ENCODE measurements at places on chromosomes 4 and X. TPM values are rescaled to one million over a fixed set of nuclear protein-coding genes. Genes with fewer than 3 reads are reported as not detected.

GRCh38 chr4:67934628-67935027 lies 28.7 kb downstream of the TMPRSS11A start:
- DNase-seq, result peak; percentile 70

GRCh38 chr4:83207497-83208101 lies 77.0 kb downstream of the COQ2 start:
- DNase-seq, result no peak

- no peak for DNase-seq
Observed at GRCh38 chr4:183078634-183079033, 20.4 kb upstream of the WWC2 start.

DNA sequence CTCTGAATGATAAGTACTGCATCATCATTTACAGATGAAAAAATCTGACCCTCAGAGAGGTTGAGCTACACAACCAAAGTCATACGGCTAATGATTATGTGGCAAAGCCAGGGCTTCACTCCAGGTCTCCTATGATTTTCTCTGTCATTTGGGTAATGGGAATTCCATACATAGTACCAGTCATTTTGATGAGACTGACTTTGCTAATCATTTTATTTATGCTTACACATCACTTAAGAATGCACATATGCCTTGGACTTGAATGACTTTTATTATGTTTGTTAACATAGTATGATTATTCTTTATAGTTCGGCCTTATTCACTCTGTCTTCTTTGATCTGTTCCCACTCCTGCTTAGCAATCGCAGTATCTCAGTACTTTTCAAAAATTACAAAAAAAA lies 255.1 kb upstream of the GPRIN3 start:
- no peak for DNase-seq

- peak; percentile 85 for DNase-seq
Observed at GRCh38 chr4:6576512-6576911, 1.5 kb downstream of the MAN2B2 start.

Gene TCEAL6
- not detected for total RNA-seq

Gene ADRA2C
- 1.2 TPM for total RNA-seq

- peak; percentile 50 for DNase-seq
Observed at GRCh38 chr4:174157106-174157607, 126.3 kb downstream of the FBXO8 start.

DNA sequence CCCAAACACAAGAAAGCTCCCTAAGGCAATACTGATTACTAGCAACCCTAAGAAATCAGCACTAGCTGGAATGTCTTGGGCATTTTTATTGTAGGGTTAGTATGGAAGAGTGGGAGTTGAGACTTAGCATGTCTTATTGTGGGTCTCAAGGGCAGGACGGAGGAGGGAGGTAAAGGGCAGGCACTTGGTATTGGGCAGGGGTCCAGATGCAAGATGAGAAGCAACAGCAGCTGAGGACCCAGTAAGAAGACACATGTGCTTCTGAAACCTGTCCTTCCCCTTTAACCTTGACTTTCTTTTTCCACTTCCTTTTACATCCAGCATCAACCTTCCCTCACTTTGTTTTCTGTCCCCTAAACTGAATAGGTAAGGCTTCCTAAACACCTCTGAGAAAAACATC lies 37.4 kb downstream of the LARP7 start:
- DNase-seq, result no peak

All from stomach (tissue), 19 donors.